Stimulated activated CD8-positive, alpha-beta memory T cell treated with anti-CD3 and anti-CD28 coated beads, Interleukin-15, amount 100 ng/mL, for 4 hours (primary cell): ENCODE measurements at places on chromosomes 2 and 18.

- no peak for DNase-seq
These were observed 29.1 kb upstream of the SELENOI start for GRCh38 chr2:26316845-26317244.

- no peak for DNase-seq
These were observed 23.6 kb downstream of the ADD2 start for GRCh38 chr2:70744397-70744796.

DNA sequence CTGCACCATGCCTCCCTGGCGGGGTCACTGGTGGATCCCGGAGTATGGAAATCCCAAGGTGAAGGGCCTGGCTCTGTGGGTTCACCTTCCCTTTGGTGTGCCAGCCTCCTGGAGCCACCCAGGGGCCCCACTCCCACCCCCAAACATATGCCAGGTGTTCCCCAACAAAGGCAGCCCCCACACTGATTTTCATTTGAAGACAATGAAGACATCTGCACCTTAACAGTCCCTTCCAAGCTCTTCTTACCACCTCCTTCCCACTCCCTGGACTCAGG is 11.7 kb downstream of the BIN1 start:
- no peak for DNase-seq

DNA sequence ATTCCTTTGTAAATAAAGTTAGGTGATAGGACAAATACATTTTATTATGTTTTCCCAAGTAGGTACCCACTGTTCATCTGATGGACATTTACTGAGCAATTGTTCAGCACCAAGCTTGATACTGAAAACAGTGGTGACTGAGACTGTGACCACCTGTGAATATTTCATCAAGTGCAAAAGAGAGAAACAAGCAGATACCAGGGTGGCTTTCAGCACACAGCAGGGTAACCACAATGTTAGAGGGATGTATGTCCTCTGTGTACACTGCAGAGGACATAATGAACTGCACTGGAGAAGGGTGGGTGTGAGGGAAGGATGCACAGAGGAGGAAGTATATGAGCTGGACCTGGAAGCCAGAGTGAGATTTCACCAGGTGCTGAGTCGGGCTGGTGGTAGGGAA is 411.8 kb downstream of the RAD51AP2 start:
- no peak for DNase-seq

- DNase-seq = no peak
These were observed 117.8 kb upstream of the NRP2 start for GRCh38 chr2:205564346-205565141.

DNA sequence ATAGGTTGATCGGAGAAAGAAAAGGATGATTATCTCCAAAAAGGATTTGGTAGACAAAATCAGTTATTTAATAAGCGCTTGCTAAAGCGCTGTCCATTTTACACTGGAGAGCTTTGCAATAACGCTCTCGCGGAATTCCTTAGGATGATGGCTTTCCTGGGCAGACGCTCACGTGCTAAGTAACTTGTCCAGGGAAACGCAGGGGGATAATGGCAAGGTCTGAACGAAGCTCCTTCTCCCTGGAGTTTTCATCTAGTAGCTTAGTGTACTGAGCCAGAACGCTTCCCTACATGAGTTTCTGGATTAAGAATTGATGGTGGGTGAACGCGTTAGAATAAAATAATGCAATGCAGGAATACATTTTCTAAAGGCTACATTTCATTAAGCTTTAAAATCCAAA is 739.5 kb upstream of the SALL3 start:
- no peak for DNase-seq

- DNase-seq = no peak
These were observed 21.7 kb downstream of the REV1 start for GRCh38 chr2:99468155-99468554.

DNA sequence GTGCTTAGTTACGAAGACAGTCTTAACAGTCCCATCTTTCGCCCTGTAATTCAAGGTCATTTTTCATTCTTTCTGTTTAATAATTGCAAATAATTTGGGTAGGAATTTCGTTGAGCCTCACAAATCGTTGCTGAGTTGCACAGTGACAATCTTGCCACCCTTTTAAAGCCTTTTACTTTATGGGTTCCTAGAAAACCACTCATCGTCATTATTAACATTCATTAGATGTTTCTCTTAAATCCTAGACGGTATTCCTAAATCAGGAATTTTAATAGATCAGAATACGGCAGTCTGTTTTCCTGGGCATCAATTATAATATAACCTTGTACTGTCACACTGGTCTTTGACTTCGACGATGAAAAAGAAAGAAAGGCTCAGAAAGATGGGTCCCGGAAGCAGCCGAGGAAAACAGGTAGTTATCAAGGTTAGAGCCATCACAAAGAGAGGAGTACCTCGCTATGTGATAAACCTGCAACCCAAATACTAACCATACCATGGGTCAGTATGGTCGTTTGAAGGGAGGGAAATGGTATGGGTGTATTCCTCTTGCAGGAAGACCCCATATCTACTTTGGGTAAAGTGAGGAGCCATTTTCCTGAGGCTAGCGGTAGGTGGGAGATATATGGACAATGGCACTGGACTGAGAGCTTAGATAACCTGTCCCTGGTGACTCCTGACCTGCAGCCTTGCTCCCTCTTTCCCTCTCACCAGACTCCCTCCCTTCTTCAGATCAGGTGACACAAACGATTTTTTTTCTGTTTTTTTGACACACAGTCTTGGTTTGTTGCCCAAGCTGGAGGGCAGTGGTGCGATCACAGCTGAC is 981 bp upstream of the SF3B1 start:
- DNase-seq = no peak

DNA sequence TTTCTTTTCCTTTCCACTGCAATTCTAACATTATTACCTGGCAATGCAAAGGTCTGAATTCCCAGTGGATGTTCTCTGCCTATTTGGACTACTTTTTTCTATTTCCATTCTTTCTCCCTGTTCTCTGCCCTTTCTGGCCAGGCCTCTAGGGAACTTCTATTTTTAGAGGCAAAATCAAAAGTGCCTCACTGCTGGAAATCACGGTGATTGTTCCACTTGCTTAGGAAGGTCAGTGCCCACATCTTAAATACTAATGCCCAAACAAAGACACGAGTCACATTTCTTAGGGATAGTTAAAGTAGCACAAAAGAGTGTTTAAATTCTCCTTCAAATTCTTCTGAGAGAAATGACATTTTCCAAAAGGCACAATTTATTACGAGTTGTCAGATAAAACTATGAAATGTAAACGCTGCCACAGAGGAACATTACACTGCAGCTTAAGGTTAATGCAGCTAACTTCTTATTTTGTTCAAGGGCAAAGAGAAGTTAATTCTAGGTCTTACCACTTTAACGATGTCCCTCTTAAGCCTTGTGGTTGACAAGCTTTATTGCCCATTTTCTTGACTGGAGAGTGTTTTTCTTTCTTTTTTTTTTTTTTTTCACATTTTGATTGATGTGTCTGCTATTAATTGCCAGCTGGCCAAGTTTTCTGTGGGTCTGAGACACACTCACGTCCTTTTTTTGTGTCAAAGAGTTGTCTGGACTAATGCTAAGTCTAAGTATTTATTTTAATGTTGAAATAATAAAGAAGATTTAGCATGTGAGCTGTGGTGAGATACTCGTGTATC is 34.7 kb downstream of the ST6GAL2 start:
- DNase-seq = no peak

- DNase-seq = no peak
These were observed at the start of gene SCN2A for GRCh38 chr2:165239230-165239629. SCN2A (plus strand) TSS chr2:165239414; CDS start chr2:165295824, 56,410 bp downstream.

DNA sequence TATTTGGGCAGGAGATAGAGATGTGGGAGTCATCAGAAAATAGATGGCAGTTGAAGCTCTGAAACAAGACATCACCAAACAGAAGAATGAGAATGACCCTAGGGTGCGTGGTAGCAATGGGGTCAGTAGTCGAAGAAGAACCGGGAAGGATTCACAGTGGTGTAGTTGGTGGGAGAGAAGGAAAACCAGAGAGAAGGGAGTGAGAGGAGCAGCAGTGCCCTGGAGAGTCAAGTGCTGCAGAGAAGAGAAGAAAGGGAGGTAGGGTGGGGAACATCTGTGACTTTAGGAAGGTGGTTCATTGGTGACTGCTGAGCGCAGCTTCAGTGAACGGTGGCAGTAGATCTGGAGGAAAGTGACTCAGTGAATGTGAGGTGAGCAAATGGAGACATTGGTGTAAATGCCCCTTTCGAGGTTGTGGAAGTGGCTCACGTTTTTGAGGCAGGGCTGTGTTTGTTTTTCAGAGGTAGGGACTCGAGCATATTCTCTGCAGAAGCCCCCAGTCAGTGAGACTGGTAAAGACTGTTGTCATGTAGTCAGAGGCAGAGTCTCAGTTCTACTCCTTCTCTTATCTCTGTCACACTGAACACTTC is 36.4 kb downstream of the CDC42EP3 start:
- peak; percentile 25 for DNase-seq

DNA sequence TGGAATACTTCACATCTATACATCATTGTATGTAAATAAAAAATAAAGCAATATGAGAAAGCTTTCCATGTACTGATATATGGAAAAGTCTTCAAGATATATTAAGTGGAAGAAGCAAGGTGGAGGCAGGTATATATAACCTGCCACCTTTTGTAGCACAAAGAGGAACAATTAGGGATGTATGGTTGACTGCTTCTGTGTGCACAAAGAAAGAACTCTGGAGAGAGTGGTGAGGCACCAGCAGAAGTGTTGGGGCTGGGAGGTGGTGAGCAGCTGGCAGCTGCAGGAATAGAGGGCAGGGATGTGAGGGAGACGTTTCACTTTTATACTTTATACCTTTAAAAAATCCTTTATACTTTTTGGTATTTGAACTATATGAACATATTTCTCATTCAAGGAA is 26.1 kb downstream of the KIF5C start:
- DNase-seq = no peak

GRCh38 chr2:10178751-10179150 is 56.2 kb downstream of the RRM2 start:
- DNase-seq = no peak

DNA sequence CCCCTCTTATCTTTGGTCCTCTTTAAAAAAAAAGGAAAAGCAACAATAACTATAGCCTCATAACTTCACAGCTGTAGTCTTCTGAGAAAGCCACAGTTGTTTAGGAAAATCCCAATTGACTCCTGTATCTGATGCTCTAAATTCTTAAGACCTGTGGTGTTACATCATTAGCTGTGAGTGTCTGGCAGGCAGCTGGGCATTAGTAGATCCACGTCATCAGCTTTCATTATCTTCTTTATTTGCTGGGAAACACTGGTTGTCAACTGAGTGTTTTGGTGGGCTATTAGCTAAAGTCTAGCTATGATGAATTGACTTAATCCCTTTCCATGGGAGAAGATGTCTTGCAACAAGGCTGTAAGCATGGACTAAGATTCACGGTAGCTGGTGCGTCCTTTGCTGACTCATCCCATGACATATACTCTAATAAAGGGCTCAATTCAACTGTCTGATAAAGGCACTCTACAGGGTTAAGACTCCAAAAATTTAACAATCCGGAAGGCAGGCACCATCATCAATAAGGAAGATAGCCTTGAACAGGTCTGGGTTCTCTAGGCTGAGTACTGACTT is 517.2 kb downstream of the PLCL1 start:
- DNase-seq = no peak

GRCh38 chr18:69945220-69946114 is 2.2 kb downstream of the CD226 start:
- no peak for DNase-seq

GRCh38 chr2:130957915-130958314 is 121.2 kb downstream of the ARHGEF4 start:
- no peak for DNase-seq

DNA sequence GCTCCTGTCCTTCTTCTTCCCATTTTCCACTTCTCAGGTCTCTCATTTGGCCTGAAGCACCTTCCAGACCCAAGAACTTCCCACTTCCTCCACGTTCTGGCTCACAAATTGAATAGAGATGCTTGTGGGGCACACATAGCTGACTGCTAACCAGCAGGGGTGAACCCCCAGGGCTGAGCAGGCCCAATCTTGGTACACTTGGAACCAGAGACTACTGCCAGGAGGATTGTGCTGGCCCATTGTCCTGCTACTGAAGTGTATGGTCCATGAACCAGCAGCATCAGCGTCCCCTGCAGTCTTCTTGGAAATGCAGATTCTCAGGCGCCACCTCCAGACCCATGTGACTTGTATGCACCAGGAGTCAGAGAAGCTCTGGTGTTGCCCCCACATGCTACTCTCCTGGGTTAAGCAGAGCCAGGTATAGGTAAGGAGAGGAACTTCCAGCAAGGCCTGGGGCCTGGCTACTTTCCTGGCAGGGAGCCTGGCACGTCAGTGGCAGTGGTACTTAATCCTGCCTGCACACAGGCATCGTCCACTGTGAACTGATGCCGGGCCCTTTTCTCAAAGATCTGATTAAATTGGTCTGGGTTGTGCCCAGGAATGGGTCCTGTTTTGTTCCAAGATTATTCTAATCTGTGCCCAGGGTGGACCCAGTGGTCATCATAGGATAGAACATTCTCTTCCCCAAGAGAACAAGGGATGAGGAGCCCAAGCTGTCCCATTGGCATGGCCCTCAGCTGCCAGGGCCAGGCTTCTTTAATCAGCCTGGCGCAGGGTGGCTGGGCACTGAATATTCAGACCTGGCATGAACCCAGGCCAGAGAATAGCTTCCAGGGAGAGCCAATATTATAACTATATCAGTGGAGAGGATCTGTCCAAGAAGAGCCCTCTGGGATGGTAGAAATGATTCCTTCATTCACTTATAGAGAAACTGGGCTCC is 248.7 kb downstream of the SOX11 start:
- DNase-seq = no peak

GRCh38 chr18:36638224-36638623 is 190.6 kb downstream of the TPGS2 start:
- DNase-seq = no peak

DNA sequence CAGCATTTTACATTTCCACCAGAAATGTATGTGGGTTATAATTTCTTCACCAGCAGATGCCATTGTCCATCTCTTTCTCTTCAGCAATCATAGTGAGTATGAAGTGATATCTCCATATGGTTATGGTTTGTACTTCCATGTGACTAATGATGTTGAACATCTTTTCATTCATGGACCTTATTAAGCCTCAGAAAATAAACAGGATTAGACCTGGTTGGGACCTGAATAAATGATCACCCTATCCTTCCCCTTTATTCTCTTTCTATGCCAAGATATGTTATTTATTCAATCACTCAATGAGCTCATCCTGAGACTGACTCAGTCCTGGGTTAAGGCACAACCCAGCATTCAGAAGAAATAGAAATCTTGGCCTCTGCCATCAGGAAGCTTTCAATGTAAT is 86.6 kb downstream of the ANTXR1 start:
- no peak for DNase-seq

DNA sequence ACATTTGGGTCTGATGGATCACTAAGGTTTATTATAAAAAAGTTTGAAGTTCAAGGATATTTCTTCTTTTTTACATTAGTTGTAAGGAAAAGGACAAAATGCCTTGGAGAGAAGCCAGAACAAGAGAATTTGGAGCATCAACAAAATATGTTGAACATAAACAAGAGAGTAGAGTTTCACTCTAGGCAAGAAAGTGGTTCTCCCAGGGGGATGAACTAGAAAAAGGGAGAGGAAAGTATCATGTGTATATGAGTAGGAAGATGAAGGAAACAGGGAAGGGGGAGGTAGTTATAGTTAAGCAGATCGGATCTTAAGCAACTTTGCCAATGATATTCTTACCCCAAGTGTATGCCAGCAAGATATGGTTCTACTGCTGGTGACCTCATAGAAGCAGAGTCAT is 63.8 kb upstream of the GALNT3 start:
- no peak for DNase-seq
